ENCODE measurements at places on chromosomes 5 and 9. TPM values are rescaled to one million over a fixed set of nuclear protein-coding genes. Genes with fewer than 3 reads are reported as not detected.

- no peak overlapping the region for H3K27ac ChIP-seq
- H3K36me3 ChIP-seq = no peaks in the 10 kb centered on the region
Measured at GRCh38 chr5:3265131-3265885, 330.3 kb upstream of the IRX1 start.

GRCh38 chr5:167937635-167937998 lies 353.8 kb upstream of the WWC1 start:
- no peaks in the 10 kb centered on the region for H3K27me3 ChIP-seq
- H3K27ac ChIP-seq = no peak overlapping the region
- no peaks in the 10 kb centered on the region for H3K36me3 ChIP-seq
- DNase-seq = no peak

- H3K27me3 ChIP-seq = no peaks in the 10 kb centered on the region
- H3K4me3 ChIP-seq = no peak overlapping the region
- no peak overlapping the region for H3K27ac ChIP-seq
- no peaks in the 10 kb centered on the region for H3K36me3 ChIP-seq
Measured at GRCh38 chr5:81017320-81017719, 57.2 kb downstream of the RASGRF2 start.

- H3K4me3 ChIP-seq = peak overlapping the region; percentile 83
- no peaks in the 10 kb centered on the region for H3K27me3 ChIP-seq
- H3K27ac ChIP-seq = peak overlapping the region; percentile 83
- H3K36me3 ChIP-seq = no peaks in the 10 kb centered on the region
Measured at GRCh38 chr9:22446950-22447617, 460 bp downstream of the DMRTA1 start.

DNA sequence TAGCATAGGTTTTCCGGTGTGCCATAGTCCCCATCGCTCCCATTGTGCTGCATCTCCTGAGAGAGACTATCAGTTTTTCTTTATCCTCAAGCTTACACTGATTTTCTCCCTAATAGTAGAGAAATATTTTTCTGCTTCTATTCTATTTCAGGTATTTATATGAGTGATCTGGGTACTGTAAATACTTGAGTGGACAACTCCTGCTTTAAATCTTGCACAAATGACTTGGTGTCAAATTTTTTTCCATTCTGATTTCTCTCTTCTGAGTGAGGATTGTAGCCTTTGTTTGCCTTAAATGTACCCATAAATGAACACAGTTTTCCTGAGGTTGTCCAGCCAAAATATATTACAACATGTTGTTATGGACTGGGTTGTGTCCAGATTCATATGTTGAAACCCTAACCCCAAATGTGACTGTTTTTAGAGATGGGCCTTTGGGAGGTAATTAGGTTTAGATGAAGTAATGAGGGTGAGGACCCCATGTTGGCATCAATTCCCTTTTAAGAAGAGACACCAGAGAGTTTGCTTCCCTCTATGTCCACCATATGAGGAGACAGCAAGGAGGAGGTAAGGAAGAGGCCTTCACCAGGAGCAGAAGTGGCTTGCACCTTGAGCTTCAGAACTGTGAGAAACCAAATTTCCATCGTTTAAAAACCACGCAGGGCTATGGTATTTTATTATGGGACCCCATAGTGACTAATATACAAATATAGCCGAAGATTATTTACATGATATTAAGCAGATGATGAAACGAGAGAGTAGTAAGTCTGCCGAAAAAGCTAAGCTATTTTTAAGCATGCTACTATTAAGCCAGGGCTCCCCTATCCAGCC lies 336.4 kb upstream of the MPDZ start:
- no peaks in the 10 kb centered on the region for H3K27me3 ChIP-seq
- no peak overlapping the region for H3K4me3 ChIP-seq
- peak overlapping the region; percentile 44 for H3K27ac ChIP-seq
- no peaks in the 10 kb centered on the region for H3K36me3 ChIP-seq

DNA sequence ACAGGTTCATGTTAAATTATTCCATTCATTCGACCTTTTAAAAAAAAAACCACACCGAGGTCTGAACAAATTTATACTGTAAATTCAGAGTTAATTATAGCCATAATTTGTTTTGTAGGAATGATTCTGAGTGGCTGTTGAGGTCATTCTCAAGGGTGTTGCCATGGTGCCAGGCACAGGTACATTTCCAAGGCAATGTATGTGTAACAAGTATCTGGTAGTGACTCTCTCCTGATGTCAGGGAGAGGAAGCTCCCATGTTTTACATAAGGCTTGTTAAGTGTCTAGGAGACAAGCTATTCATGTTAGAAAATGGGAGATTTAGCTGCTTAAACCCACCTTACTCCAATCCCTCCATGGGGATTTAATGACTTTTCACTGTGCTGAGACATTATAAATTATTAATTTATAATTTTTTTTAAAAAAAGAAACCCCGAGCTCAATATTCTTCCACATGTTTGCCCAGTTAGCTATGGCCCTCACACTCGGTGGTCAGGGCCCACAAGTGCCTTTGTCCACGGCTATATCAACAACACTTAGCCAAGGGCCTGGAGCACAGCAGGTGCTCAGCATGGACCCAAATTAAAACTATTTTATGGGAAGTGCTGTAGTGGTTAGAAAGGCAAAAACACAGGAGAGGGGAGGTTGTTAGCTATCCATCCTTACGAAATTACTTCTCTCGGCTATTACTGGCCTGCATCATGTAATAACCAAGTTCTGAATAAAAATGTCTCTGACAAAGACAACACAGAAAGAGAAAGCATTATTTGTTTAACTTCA lies 154.6 kb upstream of the GNA14 start:
- H3K4me3 ChIP-seq = no peak overlapping the region
- no peaks in the 10 kb centered on the region for H3K4me1 ChIP-seq
- no peak overlapping the region for H3K27ac ChIP-seq
- no peaks in the 10 kb centered on the region for H3K36me3 ChIP-seq
- H3K27me3 ChIP-seq = no peaks in the 10 kb centered on the region

- peak; percentile 66 for DNase-seq
- no peaks in the 10 kb centered on the region for H3K27me3 ChIP-seq
- no peak overlapping the region for H3K4me3 ChIP-seq
- no peak overlapping the region for H3K27ac ChIP-seq
- H3K4me1 ChIP-seq = no peaks in the 10 kb centered on the region
Measured at GRCh38 chr5:169945831-169946261, 34.4 kb downstream of the INSYN2B start.

GRCh38 chr9:80665479-80665878 lies 1023.9 kb downstream of the TLE1 start:
- no peak for DNase-seq
- no peaks in the 10 kb centered on the region for H3K36me3 ChIP-seq
- no peak overlapping the region for H3K4me3 ChIP-seq
- no peaks in the 10 kb centered on the region for H3K4me1 ChIP-seq
- H3K27ac ChIP-seq = no peak overlapping the region
- no peaks in the 10 kb centered on the region for H3K27me3 ChIP-seq

DNA sequence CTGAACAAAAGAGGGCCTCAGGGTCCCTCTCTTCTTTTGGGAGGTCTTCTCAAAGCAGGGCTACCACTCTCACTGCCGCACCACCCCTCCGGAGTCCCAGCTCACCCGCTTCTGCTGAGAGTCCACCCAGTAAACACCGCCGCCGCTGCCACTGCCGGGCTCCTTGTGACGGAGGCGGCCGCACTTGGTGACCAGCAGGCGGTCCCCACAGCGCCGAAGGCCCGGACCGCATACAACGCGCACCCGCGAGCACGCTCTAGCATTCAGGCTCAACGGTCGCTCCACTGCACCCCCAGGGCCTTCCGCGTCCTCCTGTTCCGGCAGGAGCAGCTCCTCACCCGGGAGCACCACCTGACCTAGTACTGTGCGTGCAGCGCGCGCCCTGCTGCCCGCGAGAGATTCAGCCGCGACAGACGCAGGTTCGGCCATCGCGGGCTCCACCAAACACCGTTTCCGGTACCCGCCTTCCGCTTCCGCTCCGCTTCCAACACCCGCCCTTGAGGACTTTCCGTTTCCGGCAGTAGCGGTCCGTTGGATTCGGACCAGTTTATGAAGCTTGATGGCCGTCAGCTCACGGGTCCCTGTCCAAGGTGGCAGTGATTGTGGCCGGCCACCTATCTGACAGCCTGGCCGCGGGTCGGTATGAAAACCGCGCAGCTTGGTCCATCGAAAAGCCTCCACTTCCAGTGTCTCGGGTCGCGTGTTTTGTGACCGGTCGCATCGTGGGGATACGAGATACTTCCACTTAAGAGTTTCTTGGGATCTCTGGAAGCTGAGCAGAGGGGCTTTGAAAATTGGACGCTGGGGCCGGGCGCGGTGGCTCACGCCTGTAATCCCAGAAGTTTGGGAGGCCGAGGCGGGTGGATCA lies at the start of gene EXOSC3:
EXOSC3 (minus strand) TSS at position 449 of the 868 bp plus-strand sequence; CDS start at position 429, 20 bp downstream.
- peaks cover 11% of the 10 kb centered on the region for H3K4me1 ChIP-seq
- peaks cover 7% of the 10 kb centered on the region for H3K36me3 ChIP-seq
- peak within 1 kb of the TSS; percentile 85 for H3K27ac ChIP-seq
- peak; percentile 93 for DNase-seq
- H3K27me3 ChIP-seq = no peaks in the 10 kb centered on the region

DNA sequence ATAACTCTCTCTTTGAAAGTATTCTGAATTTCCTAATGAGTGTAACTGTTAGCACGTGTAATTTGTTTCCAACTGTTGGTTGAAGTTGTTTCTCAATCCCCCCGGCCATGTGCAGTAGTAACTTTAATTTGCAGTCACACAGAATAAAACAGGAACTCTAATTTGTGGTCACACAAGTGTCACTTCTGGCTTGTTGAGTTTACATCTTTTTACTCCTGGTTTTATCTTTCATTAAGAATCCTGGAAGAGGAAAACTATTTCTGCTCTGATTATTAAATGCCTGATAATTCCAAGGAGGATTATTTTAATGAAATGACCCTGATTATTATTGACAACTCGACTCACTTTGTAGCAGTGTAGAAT lies 1.2 kb downstream of the SCAMP1 start:
- peak overlapping the region; percentile 87 for H3K27ac ChIP-seq
- no peak for DNase-seq

- peak; percentile 53 for DNase-seq
- H3K4me3 ChIP-seq = no peak overlapping the region
- H3K27ac ChIP-seq = no peak overlapping the region
- H3K36me3 ChIP-seq = no peaks in the 10 kb centered on the region
- H3K4me1 ChIP-seq = no peaks in the 10 kb centered on the region
Measured at GRCh38 chr5:150068472-150068871, 17.9 kb downstream of the CSF1R start.

- no peaks in the 10 kb centered on the region for H3K27me3 ChIP-seq
- H3K36me3 ChIP-seq = no peaks in the 10 kb centered on the region
- no peaks in the 10 kb centered on the region for H3K4me1 ChIP-seq
- H3K27ac ChIP-seq = no peak overlapping the region
- DNase-seq = no peak
Measured at GRCh38 chr9:79408200-79408599, 163.6 kb upstream of the TLE4 start.

GRCh38 chr5:115549154-115549553 lies 4.6 kb upstream of the FEM1C start:
- no peaks in the 10 kb centered on the region for H3K27me3 ChIP-seq
- no peaks in the 10 kb centered on the region for H3K36me3 ChIP-seq
- no peak overlapping the region for H3K27ac ChIP-seq
- H3K4me1 ChIP-seq = no peaks in the 10 kb centered on the region

GRCh38 chr5:136011414-136012001 lies 17.3 kb upstream of the TGFBI start:
- H3K27me3 ChIP-seq = no peaks in the 10 kb centered on the region
- H3K36me3 ChIP-seq = no peaks in the 10 kb centered on the region
- DNase-seq = no peak
- no peak overlapping the region for H3K4me3 ChIP-seq
- H3K27ac ChIP-seq = peak overlapping the region; percentile 28
- H3K4me1 ChIP-seq = peaks cover 29% of the 10 kb centered on the region

DNA sequence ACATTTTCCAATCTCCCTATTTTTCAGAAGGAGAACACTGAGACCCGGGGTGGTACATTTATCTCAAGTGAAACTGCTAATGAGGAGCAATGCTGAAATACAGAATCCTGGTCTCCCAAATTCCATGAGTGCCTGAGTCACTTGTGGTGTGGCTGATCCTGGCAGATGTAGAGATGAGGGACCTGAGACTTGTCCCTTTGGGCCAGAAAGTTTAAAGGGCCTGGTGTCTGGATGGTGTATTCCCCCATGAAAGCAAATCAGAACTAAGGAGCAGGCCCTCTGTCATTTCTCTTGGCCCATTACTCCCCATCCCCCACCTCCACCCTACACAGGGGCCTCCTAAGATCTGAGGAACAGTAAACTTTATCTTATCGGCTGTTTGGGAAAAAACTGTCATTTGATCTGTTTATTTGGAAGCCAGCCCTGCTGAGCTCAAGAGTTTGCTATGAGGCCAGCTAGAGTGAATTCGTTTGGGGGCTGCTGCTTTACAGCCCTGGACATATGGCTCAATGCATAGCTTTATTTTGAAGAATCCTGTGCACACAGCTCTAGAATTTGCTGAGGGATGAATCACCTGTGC lies 140.3 kb downstream of the LHFPL2 start:
- peak overlapping the region; percentile 1 for H3K4me3 ChIP-seq
- no peaks in the 10 kb centered on the region for H3K27me3 ChIP-seq
- peaks cover 86% of the 10 kb centered on the region for H3K4me1 ChIP-seq
- H3K27ac ChIP-seq = peak overlapping the region; percentile 83

GRCh38 chr9:21611891-21612290 lies 129.8 kb upstream of the IFNE start:
- H3K27ac ChIP-seq = no peak overlapping the region
- H3K36me3 ChIP-seq = no peaks in the 10 kb centered on the region
- H3K4me3 ChIP-seq = no peak overlapping the region
- no peaks in the 10 kb centered on the region for H3K27me3 ChIP-seq

DNA sequence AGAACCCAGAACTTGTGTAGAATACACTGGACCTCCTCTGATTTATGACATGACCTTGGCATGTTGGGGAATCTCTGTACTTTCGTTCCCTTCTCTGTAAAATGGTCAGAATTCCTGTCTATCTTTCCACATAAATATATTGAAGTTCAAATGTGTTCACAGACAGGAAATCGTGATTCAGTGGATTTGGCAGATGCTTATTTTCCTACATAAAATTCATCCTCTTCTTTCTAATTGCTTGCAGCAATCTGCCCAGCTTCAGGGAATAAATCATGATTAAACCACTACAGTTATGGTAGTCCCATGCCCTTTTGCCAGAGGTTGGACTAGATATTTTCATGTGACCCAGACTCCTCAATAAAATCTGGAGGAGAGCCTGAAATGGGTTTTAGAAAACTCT lies 52.1 kb upstream of the ARL15 start:
- H3K4me3 ChIP-seq = no peak overlapping the region
- DNase-seq = no peak
- H3K4me1 ChIP-seq = no peaks in the 10 kb centered on the region
- no peak overlapping the region for H3K27ac ChIP-seq

DNA sequence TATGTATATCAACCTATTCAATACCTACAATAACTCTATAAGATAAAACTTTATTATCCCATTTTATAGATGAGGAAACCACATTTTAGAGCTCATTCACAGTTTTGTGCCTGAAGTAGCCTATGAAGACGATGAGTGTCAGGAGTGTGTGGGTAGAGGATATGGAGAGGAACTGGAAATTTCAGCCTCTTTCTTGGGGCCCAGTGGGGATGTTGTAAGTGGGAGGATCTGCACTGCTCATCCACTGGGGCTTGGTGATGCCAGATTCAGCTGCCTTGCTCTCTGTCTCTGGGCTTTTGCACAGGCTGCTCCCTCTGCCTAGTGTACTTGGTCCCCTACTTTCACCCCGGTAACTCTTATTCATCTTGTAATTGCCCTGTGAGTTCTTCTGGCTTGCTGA lies 194.7 kb downstream of the SREK1 start:
- no peaks in the 10 kb centered on the region for H3K36me3 ChIP-seq
- H3K4me3 ChIP-seq = no peak overlapping the region
- H3K4me1 ChIP-seq = no peaks in the 10 kb centered on the region
- DNase-seq = no peak

Gene PGM5
- total RNA-seq = 628 TPM

Gene PCDHGC5
- total RNA-seq = 1.1 TPM

Gene ERMP1
- 7.9 TPM for total RNA-seq

Gene CD14
- 96.9 TPM for total RNA-seq

Gene ZNF608
- total RNA-seq = 17.9 TPM

Gene MARCHF3
- total RNA-seq = 4.4 TPM

Measured in sigmoid colon (tissue), 7 donors.